ENCODE measurements at places on chromosomes 7 and 10. TPM values are rescaled to one million over a fixed set of nuclear protein-coding genes. Genes with fewer than 3 reads are reported as not detected.

The LIPK gene
- total RNA-seq: not detected

The RASSF4 gene
- 11.8 TPM for total RNA-seq

The PDGFA gene
- total RNA-seq: 24.0 TPM

The GPNMB gene
- 58.6 TPM for total RNA-seq

Data from smooth muscle cell of bladder (primary cell).